ENCODE measurements at places on chromosomes 6 and 20.

GRCh38 chr6:151716526-151716932 lies 91.0 kb upstream of the ESR1 start:
- H3K27me3 ChIP-seq: no peaks in the 10 kb centered on the region
- no peak for DNase-seq

- H3K4me3 ChIP-seq: no peak overlapping the region
- peaks cover 4% of the 10 kb centered on the region for H3K4me1 ChIP-seq
- H3K36me3 ChIP-seq: peaks cover 5% of the 10 kb centered on the region
- H3K27ac ChIP-seq: no peak overlapping the region
- H3K27me3 ChIP-seq: no peaks in the 10 kb centered on the region
- DNase-seq: no peak
These were observed 6.5 kb downstream of the RPS6KA2 start for GRCh38 chr6:166620478-166621113.

- no peak overlapping the region for H3K27ac ChIP-seq
- no peak for DNase-seq
- no peak overlapping the region for H3K4me3 ChIP-seq
- H3K27me3 ChIP-seq: peaks cover 7% of the 10 kb centered on the region
- no peaks in the 10 kb centered on the region for H3K36me3 ChIP-seq
- H3K4me1 ChIP-seq: no peaks in the 10 kb centered on the region
These were observed 129.6 kb downstream of the FNDC1 start for GRCh38 chr6:159298840-159299239.

DNA sequence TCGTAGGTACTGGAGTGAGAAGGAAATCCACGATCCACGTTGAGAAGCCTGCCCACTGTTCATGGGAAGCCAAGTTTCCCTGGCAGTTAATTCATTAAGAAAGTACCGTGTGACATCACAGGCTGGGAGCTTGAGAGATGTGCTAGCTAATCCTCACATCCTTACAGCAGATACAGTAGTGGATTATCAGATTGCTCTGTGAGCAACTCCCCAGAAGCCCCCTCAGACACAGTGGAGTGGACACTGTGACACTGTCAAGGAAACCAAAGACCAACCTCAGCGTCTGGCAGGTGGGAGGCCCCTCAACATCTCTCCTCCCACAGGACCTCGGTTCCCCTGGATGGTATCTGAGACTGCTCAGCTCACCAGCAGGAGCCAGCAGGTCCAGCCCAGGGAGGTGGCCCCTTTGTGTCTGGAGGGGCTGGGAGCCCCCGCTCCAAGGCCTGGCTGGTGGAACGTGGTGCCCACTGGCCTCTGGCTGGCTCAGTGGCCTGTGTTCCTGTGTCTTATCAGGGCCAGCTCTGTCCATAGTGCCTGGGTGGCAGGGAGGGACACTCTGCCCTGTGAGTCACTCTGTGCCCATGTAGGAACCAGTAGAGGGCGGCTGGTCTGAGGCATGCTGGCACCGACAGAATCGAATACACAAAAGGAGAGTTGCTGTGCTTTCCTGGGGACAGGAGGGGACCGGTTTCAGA lies 7.2 kb downstream of the PYGB start:
- no peaks in the 10 kb centered on the region for H3K27me3 ChIP-seq
- DNase-seq: no peak
- H3K36me3 ChIP-seq: peaks cover 10% of the 10 kb centered on the region
- no peak overlapping the region for H3K4me3 ChIP-seq
- H3K4me1 ChIP-seq: peaks cover 9% of the 10 kb centered on the region
- no peak overlapping the region for H3K27ac ChIP-seq

DNA sequence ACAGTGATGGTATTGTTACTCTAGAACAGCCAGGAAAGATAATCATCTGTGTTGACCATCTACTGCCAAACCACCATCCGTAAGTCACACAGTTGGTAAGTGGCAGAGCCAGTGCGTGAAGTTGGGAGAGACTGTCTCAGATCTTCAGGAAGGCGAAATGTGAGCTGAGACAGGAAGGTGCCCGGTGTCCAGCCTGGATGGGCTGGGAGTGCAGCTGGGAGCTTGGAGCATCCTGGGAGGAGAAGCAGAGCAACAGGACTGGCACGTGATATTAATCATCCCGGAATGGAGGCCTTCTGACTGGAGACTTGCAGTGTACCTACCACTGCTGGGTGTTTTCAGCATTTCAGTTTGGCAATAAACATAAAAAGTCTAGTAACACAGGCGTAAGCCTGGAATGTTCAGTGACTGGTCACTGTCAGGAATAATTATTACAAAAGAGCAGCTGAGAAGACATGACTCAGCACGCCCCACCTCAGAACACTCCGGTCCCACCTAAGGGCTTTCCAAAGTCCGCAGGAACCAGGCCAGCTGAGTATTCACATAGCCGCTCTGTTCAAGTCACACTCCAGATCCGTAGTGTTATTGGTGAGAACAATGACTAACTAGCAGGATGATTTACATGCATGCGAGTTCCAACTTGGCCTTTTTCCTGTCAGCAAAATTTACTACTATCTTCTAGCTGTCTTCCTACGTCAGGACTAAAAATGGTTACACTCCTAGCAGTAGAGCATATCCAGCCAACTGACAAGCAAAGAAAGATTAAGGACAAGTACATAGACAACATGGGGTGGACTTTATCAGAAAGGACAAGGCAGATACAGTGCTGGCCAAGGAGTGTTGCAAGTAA lies 45.1 kb upstream of the PNRC1 start:
- no peaks in the 10 kb centered on the region for H3K4me1 ChIP-seq
- H3K36me3 ChIP-seq: peaks cover 9% of the 10 kb centered on the region
- no peak for DNase-seq
- no peak overlapping the region for H3K27ac ChIP-seq

GRCh38 chr6:128892079-128892478 lies 9.1 kb downstream of the LAMA2 start:
- H3K36me3 ChIP-seq: no peaks in the 10 kb centered on the region
- H3K27me3 ChIP-seq: no peaks in the 10 kb centered on the region
- H3K4me1 ChIP-seq: no peaks in the 10 kb centered on the region
- no peak overlapping the region for H3K4me3 ChIP-seq

- no peaks in the 10 kb centered on the region for H3K27me3 ChIP-seq
- peaks cover 8% of the 10 kb centered on the region for H3K36me3 ChIP-seq
- peaks cover 42% of the 10 kb centered on the region for H3K4me1 ChIP-seq
- no peak overlapping the region for H3K27ac ChIP-seq
These were observed 34.8 kb downstream of the CDS2 start for GRCh38 chr20:5161536-5162164.

- H3K27me3 ChIP-seq: no peaks in the 10 kb centered on the region
- peaks cover 32% of the 10 kb centered on the region for H3K4me1 ChIP-seq
- no peak for DNase-seq
- H3K36me3 ChIP-seq: no peaks in the 10 kb centered on the region
These were observed 222.4 kb upstream of the MYLIP start for GRCh38 chr6:15906420-15907016.

- H3K4me3 ChIP-seq: no peak overlapping the region
- H3K27ac ChIP-seq: no peak overlapping the region
- no peak for DNase-seq
- no peaks in the 10 kb centered on the region for H3K27me3 ChIP-seq
- no peaks in the 10 kb centered on the region for H3K36me3 ChIP-seq
- peaks cover 15% of the 10 kb centered on the region for H3K4me1 ChIP-seq
These were observed 5.6 kb downstream of the CEBPB start for GRCh38 chr20:50196248-50196647.

DNA sequence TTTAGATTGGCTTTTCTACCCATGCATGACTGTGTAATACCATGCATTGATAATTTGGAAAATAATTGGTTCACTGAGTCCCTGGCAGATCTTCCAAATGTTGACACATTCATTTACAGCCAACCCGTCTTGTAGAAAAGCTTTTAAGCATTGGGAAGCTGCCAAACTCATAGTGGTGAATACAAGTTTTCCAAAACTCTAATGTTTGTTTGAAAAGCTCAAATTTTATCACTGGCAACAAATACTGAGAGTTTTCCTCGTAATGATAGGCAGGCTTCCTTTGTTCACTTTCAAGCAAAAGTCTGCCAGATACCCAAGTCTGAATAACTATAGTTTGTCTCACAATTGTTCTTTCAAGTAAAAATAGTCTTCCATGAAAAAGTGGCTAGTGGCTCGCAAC lies 143.0 kb downstream of the FIG4 start:
- DNase-seq: no peak
- no peaks in the 10 kb centered on the region for H3K4me1 ChIP-seq
- no peaks in the 10 kb centered on the region for H3K27me3 ChIP-seq
- no peak overlapping the region for H3K27ac ChIP-seq

DNA sequence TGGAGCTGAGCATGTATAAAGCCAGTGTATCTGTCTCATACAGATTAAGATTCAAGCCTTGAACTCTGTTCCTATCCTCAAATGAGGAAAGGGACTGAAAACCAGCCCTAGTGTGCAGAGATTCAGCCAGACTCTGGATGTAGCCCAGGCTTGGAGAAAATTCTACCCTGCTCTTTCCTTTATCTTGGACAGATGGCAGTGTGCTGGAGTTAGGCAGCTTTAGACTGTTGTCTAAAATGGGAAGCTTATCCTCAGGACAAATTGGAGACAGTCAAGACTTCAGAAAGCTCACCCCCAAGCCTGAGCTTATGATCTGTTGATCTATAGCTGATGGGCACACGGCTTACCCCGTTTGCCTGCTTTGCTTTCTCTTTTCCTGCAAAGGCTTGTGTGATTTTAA lies 1057.6 kb downstream of the KIF16B start:
- no peaks in the 10 kb centered on the region for H3K4me1 ChIP-seq
- no peak for DNase-seq
- H3K27me3 ChIP-seq: peaks cover 3% of the 10 kb centered on the region

DNA sequence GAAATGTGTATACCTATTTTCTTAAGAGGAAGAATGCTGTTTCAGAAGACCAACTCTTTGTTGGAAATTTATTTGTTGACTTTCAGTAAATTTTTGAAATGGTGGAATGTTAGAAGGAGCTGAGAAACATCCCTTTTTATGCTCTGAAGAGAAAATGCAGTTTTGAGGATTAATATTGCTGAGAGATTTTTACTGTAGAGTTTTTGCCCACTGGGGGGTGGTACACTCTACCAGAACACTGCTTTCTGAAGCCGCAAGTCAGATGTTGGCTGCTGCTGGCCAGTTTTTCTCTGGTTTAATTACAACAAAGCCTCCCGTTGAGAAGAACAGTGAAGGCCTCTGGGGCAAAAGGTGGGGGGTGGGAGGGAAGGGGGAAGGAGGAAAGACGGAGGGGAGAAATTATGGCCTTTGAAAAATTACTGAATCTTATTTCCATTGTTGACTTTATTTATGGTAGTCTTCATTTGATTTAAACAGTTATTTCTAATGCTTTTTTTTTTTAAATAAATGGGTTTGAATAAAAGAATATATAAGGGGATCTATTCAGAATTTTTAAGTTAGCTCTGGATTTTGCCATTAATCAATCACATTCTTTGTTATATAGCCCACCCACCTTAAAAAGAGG lies 3.0 kb downstream of the FLRT3 start:
- H3K27me3 ChIP-seq: no peaks in the 10 kb centered on the region
- no peak overlapping the region for H3K27ac ChIP-seq
- no peaks in the 10 kb centered on the region for H3K4me1 ChIP-seq
- no peak overlapping the region for H3K4me3 ChIP-seq

GRCh38 chr20:48196486-48196885 lies 411.2 kb upstream of the SULF2 start:
- DNase-seq: no peak
- no peaks in the 10 kb centered on the region for H3K4me1 ChIP-seq
- H3K27me3 ChIP-seq: peaks cover 17% of the 10 kb centered on the region
- no peak overlapping the region for H3K4me3 ChIP-seq

- H3K27ac ChIP-seq: no peak overlapping the region
- H3K4me1 ChIP-seq: peaks cover 31% of the 10 kb centered on the region
- no peaks in the 10 kb centered on the region for H3K36me3 ChIP-seq
- H3K27me3 ChIP-seq: no peaks in the 10 kb centered on the region
These were observed 17.9 kb downstream of the TAF4 start for GRCh38 chr20:62047666-62048345.

DNA sequence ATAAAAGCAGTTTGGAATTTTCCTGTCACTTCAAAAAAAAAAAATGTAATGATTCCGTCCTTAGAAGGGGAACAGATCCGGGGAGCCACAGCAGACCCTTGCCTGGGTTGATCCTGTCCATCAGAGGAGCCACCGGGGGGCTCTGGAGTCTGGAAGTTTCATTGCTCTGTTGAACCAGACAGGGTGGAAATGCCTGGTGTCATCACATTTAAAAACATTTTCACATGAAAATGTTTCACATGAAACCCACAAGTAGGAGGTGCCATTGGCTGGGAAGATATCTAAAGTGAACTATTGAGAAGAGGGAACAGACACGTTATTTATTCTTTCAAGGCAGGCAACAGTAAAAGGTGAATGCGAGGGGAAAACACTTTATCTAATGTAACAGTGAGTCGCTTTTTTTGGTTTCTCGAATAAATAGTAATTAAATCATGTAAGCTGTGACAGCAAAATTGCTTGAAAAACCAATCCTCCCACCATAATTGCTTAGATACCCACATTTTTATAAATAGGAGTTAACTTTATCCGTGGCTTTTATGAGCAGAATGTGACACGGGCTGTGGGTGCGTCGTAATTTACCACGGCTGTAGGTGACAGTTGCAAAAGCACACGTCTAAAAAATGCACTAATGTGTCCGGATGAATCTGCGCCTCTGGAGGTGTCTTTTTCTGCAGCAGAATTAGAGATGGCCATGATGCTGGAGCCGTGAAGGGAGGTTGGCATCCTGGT lies 323.4 kb downstream of the TAF4 start:
- H3K27me3 ChIP-seq: peaks cover 3% of the 10 kb centered on the region
- no peak overlapping the region for H3K27ac ChIP-seq
- no peak for DNase-seq
- no peaks in the 10 kb centered on the region for H3K36me3 ChIP-seq
- no peaks in the 10 kb centered on the region for H3K4me1 ChIP-seq

- H3K36me3 ChIP-seq: no peaks in the 10 kb centered on the region
- H3K4me3 ChIP-seq: no peak overlapping the region
- DNase-seq: no peak
- H3K4me1 ChIP-seq: peaks cover 3% of the 10 kb centered on the region
- peaks cover 13% of the 10 kb centered on the region for H3K27me3 ChIP-seq
These were observed 30.0 kb downstream of the MYH7B start for GRCh38 chr20:34985461-34986310.

GRCh38 chr20:25574411-25574810 lies 10.9 kb downstream of the NINL start:
- H3K36me3 ChIP-seq: no peaks in the 10 kb centered on the region
- no peaks in the 10 kb centered on the region for H3K4me1 ChIP-seq
- H3K4me3 ChIP-seq: no peak overlapping the region
- H3K27ac ChIP-seq: no peak overlapping the region

- H3K27me3 ChIP-seq: no peaks in the 10 kb centered on the region
- DNase-seq: no peak
- no peak overlapping the region for H3K27ac ChIP-seq
- H3K4me3 ChIP-seq: no peak overlapping the region
- peaks cover 7% of the 10 kb centered on the region for H3K4me1 ChIP-seq
- H3K36me3 ChIP-seq: no peaks in the 10 kb centered on the region
These were observed 69.0 kb downstream of the DLL1 start for GRCh38 chr6:170221753-170222400.

DNA sequence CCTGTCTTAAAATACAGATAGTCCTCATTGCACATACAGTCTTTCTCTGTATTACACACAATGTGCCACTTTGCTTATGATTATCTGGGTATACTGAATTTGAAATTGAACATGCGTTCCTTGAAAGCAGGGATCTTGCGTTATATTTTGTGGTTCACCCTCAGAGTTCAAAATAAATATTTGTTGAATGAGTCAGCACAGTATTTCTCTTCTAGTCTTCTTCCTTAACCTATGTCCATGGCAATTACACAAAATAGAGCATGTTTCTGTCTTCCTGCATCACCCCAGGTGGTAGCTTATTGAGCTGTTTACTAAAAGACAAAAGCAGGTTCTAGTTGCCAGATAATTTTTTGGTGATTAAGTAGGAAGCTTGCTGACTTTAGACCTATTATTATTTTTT lies 272.9 kb upstream of the FERMT1 start:
- H3K4me1 ChIP-seq: no peaks in the 10 kb centered on the region
- H3K27me3 ChIP-seq: no peaks in the 10 kb centered on the region
- no peaks in the 10 kb centered on the region for H3K36me3 ChIP-seq

Data from memory B cell (primary cell).